ENCODE measurements at places on chromosomes 12 and 14. TPM values are rescaled to one million over a fixed set of nuclear protein-coding genes. Genes with fewer than 3 reads are reported as not detected.

- H3K4me3 ChIP-seq, result no peak overlapping the region
- no peaks in the 10 kb centered on the region for H3K36me3 ChIP-seq
- H3K4me1 ChIP-seq, result no peaks in the 10 kb centered on the region
- H3K27me3 ChIP-seq, result no peaks in the 10 kb centered on the region
- H3K27ac ChIP-seq, result no peak overlapping the region
These were observed 763.9 kb downstream of the GALC start for GRCh38 chr14:87229131-87229530.

DNA sequence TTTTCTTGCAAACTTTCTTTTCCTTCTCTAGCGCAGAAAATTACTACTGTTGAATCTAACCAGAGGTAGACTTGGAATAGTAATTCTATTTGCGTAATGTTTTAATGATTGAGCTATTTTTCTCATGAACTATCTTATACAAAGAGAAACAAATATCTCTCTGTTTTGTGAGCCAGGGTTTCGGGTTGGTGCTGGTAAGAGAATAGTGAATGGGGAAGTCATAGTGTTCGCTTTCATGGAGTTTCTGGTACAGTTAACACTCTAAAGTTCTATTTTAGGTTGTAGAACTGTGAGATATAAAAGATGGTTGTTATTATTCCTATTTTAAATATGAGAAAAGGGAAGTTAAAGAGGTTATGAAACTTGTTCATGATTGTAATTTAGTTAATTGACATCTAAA lies 6.6 kb downstream of the CLEC1B start:
- H3K27me3 ChIP-seq, result no peaks in the 10 kb centered on the region
- no peaks in the 10 kb centered on the region for H3K36me3 ChIP-seq
- no peaks in the 10 kb centered on the region for H3K4me1 ChIP-seq
- H3K27ac ChIP-seq, result no peak overlapping the region

DNA sequence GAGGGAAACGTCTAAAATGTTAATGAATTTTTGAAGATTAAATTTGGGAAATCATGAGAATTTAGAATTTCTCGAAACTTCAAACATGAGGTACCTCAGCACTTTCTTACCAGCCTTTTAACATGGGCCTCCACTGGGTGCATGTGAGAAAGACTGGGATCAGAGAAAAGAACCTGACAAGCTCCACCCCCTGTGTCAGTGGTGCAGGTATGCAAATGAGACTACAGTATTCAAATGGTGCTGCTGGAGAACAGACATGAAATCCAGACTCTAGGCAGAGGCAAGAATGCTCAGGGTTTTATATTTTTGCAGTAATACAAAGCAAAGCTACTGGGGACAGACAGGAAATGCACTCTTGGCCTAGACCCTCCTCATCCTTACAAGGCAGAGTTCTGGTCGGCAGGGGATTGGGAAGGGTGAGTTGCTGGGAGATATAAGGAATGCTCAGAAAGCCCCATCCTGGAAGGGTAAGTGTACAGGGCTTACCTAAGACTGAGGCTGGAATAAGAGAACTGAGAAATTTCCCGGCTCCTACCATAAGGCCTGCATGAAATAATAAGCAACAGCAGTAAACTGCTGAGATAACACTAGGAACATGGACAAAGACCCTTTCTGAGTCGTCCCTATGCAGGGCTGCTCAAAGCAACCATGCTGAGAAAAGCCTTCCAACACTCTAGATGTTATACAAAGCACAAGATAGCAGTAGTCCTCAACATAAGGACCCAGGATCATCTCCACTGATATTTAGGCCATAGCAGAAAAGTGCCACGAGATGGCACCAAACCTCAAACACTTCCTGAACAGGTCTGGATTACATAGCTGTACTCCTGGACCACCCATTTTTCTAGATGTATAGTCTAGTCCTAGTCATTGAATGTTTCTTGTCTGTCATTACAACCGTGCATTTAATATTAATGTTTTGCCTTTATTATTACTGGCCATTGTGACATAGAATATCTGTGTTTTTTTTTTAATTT lies 260.8 kb downstream of the RASSF9 start:
- H3K4me3 ChIP-seq, result no peak overlapping the region
- no peak overlapping the region for H3K27ac ChIP-seq
- no peaks in the 10 kb centered on the region for H3K27me3 ChIP-seq
- H3K4me1 ChIP-seq, result no peaks in the 10 kb centered on the region
- no peaks in the 10 kb centered on the region for H3K36me3 ChIP-seq

BMAL2 gene
- total RNA-seq, result 5.4 TPM

DNA sequence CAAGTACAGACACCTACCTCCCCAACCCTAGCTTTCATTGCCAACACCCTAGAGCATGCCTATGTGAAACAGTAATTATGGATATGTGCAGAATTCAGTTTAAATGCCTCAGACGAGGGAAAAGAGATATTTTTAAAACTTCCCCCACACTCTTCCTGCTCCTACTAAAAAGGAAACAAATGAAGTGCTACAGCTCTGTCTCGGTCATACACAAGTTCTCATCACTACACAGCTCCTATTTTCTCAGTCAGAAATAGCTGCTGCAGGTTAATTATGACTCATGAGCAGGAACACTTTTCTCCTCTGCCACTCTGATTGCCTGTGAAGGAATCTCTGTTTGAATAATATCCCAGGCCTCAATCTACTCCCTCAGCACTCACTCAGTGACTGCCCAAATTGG lies 703.6 kb upstream of the FLRT2 start:
- H3K36me3 ChIP-seq, result no peaks in the 10 kb centered on the region
- no peak overlapping the region for H3K27ac ChIP-seq
- no peak overlapping the region for H3K4me3 ChIP-seq
- H3K4me1 ChIP-seq, result no peaks in the 10 kb centered on the region

GRCh38 chr12:127811988-127812387 lies 455.0 kb upstream of the TMEM132C start:
- H3K36me3 ChIP-seq, result no peaks in the 10 kb centered on the region
- no peaks in the 10 kb centered on the region for H3K27me3 ChIP-seq
- H3K4me1 ChIP-seq, result no peaks in the 10 kb centered on the region
- no peak overlapping the region for H3K4me3 ChIP-seq
- no peak for DNase-seq
- H3K27ac ChIP-seq, result no peak overlapping the region

GRCh38 chr12:47939009-47939601 lies 24.3 kb upstream of the TMEM106C start:
- no peaks in the 10 kb centered on the region for H3K27me3 ChIP-seq
- H3K4me3 ChIP-seq, result no peak overlapping the region
- DNase-seq, result no peak
- no peaks in the 10 kb centered on the region for H3K36me3 ChIP-seq
- no peaks in the 10 kb centered on the region for H3K4me1 ChIP-seq

- H3K4me3 ChIP-seq, result no peak overlapping the region
- no peak overlapping the region for H3K27ac ChIP-seq
- no peaks in the 10 kb centered on the region for H3K4me1 ChIP-seq
- no peaks in the 10 kb centered on the region for H3K27me3 ChIP-seq
- no peaks in the 10 kb centered on the region for H3K36me3 ChIP-seq
- DNase-seq, result no peak
These were observed 105.4 kb upstream of the CNTN1 start for GRCh38 chr12:40586823-40587222.

HOXC5 gene
- total RNA-seq, result not detected

DNA sequence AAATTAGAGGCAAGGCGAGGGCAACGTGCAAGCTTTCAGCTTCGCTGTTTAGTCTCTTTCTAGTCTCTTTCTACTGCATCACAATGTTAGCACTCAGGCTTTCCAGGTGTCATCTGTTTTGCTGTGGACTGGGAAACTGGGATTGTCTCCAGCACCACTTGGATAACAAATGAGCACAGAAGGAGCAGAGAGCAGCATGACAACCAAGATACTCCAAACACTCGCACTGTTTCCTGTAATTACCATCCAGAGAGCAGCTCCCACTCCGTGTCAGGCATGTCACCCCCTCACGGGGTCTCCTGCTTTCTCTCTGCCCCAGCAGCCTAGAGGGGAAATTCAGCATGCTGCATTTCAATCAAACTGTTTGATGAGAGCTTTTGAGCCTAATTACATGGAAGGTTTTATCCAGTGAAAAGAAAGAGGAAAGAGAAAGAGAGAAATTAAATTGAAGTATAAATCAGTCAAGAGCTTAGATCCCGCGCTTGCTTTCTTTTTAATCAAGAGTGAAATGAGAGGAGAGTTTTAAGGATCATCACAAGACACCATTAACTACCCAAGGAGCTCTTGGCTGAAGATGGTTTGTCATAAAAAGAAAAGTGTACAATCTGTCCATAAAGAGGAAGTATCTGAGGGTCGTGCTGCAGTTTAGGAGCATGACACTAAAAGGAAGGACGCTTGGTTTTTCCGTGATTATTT lies 917.7 kb downstream of the DIO2 start:
- no peaks in the 10 kb centered on the region for H3K36me3 ChIP-seq
- no peaks in the 10 kb centered on the region for H3K27me3 ChIP-seq
- no peak overlapping the region for H3K4me3 ChIP-seq

GRCh38 chr12:69225251-69225910 lies 14.0 kb upstream of the CPSF6 start:
- no peaks in the 10 kb centered on the region for H3K4me1 ChIP-seq
- H3K4me3 ChIP-seq, result no peak overlapping the region
- no peaks in the 10 kb centered on the region for H3K27me3 ChIP-seq
- H3K27ac ChIP-seq, result no peak overlapping the region

- no peaks in the 10 kb centered on the region for H3K4me1 ChIP-seq
- no peaks in the 10 kb centered on the region for H3K36me3 ChIP-seq
- H3K4me3 ChIP-seq, result no peak overlapping the region
- H3K27ac ChIP-seq, result no peak overlapping the region
- no peaks in the 10 kb centered on the region for H3K27me3 ChIP-seq
These were observed 60.5 kb upstream of the KIF21A start for GRCh38 chr12:39503439-39503838.
